ENCODE measurements at places on chromosomes 4 and X.

DNA sequence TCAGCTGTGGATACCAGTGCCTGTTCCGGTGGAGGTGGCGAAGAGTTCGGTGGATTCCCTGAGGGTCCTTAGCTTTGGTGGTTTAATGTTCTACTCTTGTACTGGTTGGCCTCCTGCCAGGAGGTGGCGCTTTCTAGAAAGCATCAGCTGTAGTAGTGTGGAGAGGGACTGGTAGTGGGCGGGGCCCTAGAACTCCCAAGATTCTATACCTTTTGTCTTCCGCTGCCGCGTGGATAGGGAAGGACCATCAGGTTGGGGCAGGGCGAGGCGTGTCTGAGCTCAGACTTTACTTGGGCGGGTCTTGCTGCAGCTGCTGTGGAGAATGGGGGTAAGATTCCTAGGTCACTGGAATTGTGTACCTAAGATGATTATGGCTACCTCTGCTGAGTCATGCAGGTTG, 390.3 kb downstream of the FAM47A start:
- no peak for DNase-seq

GRCh38 chrX:80266979-80267378, 153.3 kb upstream of the TENT5D start:
- no peak for DNase-seq

DNA sequence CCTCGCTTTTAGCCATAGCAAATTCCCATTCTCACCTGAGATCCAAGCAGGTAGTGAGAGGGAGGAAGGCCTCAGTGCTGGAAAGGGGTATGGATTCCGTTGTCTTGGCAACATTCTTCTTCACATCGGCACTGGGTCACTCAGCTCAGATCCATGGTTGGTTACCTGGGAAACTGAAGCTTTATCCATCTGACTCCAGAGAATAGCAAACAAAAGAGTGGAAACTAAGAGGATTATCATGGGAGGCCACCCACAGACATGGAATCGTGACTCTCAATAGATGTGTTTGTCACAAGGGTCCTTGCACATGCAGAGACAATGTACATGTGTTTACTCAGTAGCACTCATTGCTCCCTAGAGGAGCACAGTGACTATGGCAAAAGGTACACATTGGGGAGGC, 81.0 kb downstream of the MAGED4 start:
- DNase-seq = no peak

DNA sequence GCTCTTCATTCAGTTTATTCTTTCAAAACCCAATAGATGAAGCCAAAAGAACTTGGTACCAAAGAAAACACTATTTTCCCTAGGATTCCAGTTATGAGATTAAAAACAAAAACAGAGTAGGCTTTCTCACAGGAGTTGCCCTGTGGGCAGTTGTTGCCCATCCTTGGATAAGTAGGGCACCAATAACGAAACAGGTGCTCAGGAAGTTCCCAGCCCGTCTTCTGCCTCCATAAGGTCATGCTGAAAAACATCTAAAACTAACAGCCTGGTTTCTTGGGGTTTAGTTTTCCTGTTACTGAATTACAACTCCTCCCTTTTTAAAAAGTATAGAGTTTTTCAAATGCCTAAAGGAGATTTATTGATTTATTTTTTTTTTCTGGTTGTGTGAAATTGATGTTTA, 14.7 kb downstream of the TSPAN5 start:
- DNase-seq = no peak

DNA sequence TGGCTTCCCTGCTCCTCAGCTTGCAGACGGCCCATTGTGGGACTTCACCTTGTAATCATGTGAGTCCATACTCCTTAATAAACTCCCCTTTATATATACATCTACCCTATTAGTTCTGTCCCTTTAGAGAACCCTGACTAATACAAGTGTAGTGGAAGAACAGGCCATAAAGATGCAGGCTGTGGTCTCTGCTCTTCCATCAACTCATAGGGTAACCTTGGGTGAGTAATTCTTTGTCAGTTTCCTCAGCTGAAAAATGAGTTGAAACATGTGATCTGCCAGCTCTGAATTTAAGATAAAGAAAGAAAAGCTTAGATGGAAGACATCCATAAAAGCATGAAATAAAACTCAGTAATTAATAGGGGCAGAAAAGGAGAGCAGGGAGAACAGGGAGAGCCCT, 103.6 kb downstream of the ENOX2 start:
- DNase-seq = no peak

DNA sequence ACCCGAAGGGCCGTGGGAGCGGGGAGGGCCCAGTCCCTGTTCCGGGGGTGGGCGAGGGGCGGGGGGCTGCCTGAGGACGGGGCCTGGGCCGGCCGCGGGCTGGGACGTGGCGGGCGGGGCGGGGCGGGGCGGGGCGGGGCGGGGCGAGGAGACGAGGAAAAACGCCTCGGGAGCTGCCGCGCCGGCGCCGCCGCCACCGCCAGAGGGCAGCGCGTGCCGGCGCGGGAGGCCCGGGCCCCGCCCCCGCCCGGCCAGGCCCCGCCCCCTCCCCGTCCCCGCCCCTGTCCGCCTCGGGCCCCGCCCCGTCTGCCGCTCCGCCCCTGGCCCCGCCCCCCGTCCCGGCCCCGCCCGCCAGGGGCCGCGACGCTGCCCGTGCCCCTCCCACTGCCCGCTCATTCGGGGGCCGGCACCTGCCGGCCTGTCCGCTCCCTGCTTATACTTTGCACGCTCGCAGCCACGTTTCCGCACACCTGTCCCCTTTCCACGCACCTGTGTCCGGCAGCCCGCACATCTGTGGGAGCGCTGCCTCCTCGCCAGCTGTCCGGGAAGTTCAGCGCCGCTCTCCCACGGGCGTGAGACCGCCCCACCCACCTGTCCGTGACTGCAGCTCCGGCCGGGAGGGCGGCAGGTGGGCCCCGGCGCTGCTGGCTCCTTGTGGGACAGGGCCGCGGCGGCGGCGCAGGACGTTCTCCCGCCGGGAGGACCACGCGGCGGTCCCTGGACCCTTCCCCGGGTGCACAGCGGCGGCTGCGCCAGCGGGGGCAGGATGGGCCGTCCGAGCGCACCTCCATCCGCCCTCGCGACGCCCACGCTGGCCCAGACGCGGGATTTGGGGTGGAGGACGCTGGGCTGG, 1.7 kb upstream of the FGFRL1 start:
- DNase-seq = peak; percentile 44

- DNase-seq = no peak
These were observed 2629.2 kb downstream of the PCDH7 start for GRCh38 chr4:33349376-33349775.

DNA sequence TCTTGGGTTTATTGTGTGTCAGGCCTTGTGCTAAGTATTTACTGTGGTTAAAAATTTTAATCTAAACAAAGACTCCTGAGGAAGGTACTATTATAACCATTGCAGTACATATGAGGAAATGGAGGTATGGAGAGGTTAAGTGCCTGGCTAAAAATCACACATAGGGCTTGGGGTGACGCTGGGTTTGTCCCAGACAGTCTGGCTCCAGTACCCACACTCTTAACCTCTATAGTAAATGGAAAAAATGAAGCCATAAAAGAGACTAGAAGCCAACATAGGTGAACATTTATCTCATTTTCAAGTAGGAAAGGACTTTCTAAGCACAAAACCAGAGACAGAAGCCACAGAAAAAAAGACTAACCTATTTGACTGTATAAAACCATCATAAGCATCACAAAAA, 1.9 kb downstream of the FOXP3 start:
- DNase-seq = no peak

DNA sequence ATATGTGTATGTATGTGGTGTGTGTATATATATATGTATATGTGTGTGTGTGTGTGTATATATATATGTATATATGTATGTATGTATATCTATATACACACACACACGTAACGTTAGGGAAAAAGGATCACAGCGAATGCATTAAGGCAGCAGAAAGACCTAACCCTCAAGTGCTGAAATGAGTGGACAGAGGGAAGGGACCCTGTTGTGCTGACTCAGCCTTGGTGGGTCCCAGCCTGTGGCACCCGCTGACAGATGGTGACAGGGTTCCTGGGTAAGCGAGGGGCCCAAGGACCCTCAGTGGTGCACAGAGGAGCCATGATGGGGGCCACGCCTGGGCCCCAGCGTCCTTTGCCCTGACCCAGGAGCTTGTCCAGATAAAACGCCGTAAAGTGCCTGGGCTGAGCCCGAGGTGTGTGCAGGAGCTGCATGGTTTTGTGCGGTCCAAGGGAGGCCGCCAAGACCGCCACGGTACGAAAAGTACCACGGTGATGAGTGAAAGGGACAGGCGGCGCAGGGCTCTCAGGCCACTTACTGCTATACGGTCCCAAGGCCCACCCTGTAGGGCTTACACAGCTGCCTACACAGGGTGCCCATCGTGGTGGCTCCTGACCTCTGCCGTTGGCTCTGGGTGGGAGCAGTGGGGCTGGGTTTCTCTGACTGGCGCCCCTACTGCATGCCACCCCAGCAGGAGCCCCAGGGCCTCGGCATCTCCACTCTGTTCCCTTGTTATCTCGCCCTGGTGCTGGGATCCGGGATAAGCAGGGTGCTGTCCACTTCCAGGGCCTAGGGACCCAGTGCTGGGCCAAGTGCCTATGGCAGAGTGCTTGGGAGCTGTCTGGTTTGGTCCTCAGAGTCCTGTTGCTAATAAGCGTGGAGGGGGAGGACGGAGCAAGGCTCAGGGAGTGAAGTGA, 10.0 kb downstream of the SH3BP2 start:
- no peak for DNase-seq

DNA sequence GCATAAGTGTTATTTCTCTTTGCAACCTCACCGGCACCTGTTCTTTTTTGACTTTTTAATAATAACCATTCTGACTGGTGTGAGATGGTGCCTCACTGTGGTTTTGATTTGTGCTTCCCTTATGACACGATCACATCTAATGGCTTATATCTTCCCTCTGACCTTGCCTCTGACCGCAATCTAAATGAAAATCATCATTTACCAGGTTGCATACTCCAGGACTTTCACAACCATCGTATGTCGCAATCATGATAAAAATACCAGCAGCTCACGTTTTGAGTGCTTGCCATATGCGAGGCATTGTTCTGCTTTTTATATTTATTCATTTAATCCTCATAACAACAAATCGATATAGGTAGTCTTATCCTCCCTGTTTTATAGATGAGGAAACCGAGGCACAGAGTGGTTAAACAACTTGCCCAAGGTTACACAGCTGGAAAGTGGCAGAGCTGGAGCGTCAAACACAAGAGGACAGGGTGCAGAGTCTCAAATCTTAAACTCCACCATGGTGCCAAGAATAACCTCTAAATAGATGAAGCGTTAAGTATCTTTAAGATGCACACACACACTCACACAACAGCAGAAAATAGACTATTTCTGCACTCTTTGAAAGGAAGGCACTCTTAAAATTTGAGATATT, 102.2 kb downstream of the SEL1L3 start:
- no peak for DNase-seq

- DNase-seq = no peak
These were observed 263.2 kb downstream of the DHX15 start for GRCh38 chr4:24321131-24321530.

DNA sequence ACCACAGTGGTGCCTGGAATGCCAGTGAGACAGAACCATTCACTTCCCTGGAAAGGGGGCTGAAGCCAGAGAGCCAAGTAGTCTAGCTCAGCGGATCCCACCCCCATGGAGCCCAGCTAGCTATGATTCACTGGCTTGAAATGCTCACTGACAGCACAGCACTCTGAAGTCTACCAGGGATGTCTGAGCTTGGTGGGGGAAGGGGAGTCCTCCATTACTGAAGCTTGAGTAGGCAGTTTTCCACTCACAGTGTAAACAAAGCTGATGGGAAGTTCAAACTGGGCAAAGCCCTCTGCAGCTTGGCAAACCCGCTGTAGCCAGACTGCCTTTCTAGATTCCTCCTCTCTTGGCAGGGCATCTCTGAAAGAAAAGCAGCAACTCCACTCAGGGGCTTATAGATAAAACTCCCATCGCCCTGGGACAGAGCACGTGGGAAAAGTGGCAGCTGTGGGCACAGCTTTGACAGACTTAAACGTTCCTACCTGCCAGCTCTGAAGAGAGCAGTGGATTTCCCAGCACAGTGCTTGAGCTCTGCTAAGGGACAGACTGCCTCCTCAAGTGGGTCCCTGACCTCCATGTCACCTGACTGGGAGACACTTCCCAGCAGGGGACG, 32.0 kb downstream of the NAP1L2 start:
- no peak for DNase-seq

GRCh38 chrX:107599450-107599861, 28.9 kb upstream of the PRPS1 start:
- DNase-seq = peak; percentile 0

Measured in pons (tissue), 1 donor.